ENCODE measurements at places on chromosomes 6 and 20.
A peak's percentile ranks its signal among the peaks of the same experiment; 100 is the strongest.

DNA sequence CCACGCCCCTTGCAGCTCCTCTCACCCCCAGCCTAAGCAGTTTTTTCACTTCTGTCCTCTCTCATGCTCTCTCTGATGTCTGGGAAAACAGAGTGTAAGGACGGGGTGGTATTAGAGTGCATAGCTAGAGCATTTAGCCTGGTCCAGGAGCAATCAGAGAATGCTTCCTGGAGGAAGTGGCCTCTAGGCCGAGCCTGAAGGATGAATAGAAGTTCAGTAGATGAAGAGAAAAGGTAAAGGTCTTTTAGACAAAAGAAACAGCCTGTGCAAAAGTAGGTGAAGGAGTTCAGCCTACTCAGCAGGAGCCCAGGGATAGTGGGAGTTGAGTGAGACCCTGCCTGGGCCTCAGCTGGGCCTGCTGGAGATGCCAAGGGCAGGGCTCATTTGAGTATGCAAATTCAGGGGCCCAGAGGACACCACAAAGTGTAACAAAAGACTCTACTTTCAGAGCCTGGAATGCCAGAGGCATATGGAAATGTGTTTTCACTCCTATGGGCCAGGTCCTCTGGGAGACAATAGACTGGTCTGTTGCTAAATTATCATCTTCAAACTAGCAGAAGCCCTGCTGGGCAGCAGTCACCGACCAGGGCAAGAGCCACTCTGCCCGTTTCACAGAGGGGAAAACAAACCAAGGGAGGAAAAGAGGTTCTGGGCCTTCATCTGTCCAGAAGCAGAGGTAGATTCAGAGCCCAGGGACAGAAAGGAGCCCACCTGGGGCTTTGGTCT lies 19.7 kb upstream of the TM9SF4 start:
- no peak for DNase-seq

GRCh38 chr20:49136817-49137571 lies 51.1 kb downstream of the STAU1 start:
- no peak for DNase-seq

DNA sequence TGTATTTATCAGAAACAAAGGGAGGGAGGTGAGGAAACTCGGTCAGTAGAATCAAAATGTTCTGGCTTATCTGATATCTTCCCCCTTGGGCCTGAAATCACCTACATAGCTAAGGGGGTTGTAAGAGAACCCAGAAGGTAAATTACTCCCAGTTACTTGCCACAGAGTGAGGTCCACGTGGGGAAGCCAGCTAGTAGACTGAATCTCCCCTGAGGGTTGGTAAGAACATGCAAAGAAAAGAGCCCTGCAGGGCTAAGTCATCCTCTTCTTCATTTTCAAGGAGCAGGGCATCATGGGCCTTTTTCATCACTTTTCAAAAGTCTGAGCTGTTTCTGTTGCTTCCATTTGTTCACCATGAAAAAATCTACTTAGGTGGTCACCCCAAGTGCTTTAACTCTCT lies 115.4 kb downstream of the QRSL1 start:
- DNase-seq = no peak

DNA sequence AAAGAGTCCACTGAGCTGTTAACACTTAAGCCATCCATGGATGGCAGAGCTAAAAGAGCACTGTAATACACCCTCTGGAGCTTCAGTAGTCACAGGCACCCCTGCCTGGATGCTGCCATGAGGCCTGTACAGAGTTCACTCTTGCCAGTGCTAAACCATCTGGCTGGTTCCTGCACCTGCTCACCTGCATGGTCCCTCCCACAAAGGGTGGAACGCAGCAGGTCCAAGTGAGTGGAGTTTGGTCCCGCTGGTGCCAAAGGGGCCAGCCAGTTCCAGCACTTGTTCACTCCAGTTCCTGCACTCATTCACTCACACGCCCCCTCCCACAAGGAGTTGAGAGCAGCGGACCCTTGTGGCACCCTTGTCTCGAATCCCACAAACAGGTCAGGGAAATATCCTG lies 503.5 kb downstream of the HACE1 start:
- no peak for DNase-seq

DNA sequence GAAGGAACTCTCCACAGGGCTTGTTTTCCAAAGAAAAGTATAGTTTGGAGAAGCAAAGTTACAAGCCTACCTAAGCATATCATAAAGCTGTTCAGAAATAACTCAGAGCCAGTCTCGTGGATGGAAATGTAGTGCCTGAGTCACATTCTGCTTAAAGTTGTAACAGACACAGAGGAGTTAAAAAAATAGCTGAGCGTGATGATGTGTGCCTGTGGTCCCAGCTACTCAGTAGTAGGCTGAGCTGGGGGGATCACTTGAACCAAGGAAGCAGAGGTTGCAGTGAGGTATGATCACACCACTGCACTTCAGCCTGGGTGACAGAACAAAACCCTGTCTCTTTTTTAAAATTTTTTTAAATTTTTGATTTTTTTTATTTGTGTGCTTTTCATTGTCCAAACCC lies 6.6 kb downstream of the ALDH5A1 start:
- no peak for DNase-seq

DNA sequence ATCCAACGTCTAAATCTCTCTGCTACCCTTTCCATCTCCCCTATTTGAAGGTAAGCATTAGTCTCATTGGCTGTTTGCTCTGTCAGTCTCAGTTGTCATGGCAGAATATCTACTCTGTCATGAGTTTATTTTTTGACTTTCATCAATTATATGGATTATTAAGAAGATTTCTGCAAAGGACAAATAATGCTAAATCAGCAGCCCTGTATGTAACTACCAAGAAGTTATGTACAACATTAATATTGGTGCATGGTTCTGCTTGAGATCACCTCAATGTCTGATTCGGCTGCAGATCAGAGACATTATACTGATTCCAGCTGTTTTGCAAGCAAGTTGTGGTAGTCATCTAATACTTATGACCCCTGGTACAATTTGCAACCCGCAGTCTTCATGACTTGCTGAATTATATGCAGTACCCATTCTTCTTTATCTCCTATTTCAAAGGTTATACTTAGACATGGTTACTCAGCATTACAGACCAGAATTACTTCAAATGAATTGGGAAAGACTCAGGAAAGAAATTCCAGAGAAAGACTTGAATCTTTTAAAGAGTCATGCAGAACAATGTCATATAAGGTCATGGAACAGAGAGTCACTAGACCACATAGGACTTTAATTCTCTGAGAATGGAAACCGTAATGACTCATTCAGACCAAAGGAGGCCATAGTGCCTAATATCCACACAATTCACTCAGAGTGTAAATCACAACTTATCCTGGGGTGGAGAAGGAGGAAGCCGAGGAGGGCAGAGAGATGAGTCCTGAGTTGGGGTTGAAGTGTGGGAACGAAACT lies 201.4 kb downstream of the IBTK start:
- DNase-seq = no peak

DNA sequence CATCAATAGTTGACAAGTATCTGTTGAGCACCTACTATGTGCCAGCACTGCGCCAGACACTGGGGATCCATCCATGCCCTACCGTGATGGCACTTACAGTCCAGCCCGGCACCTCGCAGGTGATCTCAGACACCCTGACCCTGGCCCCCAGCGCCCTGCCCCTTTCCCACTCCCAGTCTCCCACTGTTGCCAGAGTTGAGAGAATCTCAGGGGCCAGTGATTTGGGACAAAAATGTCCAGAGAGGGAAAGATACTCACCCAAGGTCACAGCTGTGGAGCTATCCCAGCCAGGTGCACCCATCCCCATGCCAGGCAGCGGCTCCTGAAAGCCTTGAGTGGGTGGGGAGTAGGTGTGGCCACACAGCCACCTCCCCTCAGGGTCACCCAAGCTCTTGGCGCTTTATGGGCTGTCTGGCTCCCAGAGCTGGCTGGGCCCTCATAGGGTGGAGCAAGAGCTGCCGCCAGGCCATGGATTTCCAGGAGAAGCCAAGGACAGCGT lies 3.3 kb downstream of the PI16 start:
- peak; percentile 45 for DNase-seq

GRCh38 chr6:166617359-166617758 lies 9.7 kb downstream of the RPS6KA2 start:
- no peak for DNase-seq

- no peak for DNase-seq
These were observed 75.1 kb upstream of the PTPRK start for GRCh38 chr6:128595544-128595943.

DNA sequence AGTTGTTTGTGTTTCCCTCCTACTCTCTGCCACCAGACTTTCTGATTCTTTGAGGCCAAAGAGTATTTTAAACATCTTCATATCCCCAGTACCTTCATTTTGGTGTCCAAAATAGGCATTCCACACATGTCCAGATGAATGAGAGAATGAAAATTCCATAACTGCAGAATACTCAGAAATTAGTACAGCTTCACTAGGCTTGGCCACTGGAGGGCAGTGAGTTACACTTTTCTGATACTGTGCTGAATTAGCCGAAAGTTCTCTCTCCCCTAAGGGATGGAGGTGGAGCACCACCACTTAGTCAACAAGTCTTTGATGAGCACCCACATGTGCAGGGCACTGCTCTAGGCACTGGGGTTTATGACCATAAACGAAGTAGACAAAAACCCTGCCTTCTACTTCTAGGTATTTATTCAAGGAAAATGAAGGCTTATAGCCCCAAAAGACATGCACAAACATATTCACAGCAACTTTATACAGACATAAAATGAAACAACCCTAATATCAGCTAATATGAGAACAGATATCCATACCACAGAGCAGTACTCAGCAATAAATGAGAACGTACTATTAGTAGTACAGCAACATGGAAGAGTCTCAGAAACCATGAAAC lies 46.1 kb upstream of the TMEM217 start:
- no peak for DNase-seq

- DNase-seq = no peak
These were observed 196.8 kb upstream of the HDDC2 start for GRCh38 chr6:125498606-125499005.

DNA sequence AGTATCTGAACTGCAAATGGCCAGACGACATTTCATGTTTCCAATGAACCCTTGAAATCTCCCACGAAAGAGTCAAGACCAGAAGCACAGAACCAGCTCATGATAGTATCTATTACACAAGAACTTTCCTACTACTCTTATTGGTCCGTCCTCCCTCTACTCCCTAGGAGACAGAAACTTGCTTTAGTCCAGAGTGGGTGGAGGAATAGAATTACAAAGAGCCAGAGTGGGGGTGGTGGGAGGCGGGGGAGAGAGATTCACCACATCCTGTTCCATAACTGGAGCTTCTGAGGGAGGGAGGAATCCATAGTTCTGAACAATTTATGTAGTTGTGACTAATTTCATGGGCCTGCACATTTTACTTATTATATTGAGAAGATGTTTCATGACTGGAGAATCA lies 18.5 kb upstream of the WFDC10A start:
- no peak for DNase-seq

DNA sequence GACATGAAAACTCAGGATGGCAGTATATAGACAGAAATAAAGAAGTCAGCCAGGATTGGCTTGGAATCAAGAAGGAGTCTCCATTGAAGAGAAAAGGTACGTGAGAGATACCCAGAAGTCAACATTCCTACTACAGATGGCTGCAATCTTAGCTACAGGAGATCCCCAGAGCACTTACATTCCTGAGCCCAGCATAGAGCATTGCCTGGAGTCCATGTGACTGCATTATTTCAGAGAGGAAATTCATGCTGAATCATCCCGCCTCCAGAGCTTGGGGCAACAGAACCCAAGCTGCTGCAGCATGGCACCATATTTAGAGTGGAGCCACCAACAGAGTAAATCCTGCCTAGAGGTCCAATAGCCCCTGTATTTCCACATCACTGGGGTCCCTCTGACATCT lies 125.0 kb upstream of the GRIK2 start:
- DNase-seq = no peak

- no peak for DNase-seq
These were observed 433.7 kb upstream of the MANEA start for GRCh38 chr6:95143408-95144180.

DNA sequence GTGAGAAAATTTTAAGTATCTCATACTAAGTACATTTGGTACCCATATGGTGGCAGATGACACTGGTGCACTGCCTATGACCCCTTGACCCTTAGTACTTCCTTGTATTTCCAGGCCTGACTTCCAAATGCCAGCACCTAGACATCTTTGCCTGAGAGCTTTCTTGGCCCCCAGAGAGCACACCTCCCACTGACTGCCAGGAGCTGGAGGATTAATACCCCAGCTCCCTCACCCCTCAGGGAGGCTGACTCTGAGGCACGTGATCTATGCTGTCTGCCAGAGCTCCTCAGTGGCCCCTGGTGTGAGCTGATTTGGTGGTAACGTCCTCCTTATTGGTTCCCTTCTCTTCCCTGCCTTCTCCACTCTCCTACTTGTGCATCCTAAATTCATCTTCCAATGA lies 38.0 kb downstream of the BFSP1 start:
- DNase-seq = no peak

- DNase-seq = no peak
These were observed 40.0 kb upstream of the APCDD1L start for GRCh38 chr20:58555078-58555765.

- DNase-seq = peak; percentile 91
These were observed 104.9 kb downstream of the SNX5 start for GRCh38 chr20:17863577-17864292.

GRCh38 chr20:23915844-23916243 lies 36.3 kb upstream of the CST5 start:
- no peak for DNase-seq

DNA sequence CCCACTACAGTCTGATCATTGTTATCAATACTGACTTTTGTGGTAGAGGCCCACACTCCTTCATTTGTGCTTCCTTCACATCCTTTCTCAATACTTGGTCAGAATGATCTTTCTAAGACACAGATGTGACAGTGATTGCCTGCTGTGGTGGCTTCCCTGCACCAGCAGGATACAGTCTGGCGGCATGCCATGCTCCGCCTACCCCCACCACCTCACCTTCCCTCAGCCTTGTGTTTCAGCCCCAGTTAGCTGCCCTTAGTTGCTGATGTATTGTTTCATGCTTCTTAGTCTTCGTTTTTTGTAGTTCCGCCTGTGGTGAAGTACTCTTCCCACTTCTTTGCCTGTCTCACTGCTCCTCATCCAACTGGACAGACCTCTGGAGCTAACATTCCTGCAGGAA lies 10.9 kb downstream of the LRRC1 start:
- no peak for DNase-seq

GRCh38 chr20:33656010-33656782 lies 5.9 kb upstream of the C20orf144 start:
- no peak for DNase-seq

- DNase-seq = no peak
These were observed 187.4 kb upstream of the TAB2 start for GRCh38 chr6:149130090-149130489.

Measured in body of pancreas (tissue), 4 donors.